ENCODE measurements at places on chromosomes 16 and 17.

DNA sequence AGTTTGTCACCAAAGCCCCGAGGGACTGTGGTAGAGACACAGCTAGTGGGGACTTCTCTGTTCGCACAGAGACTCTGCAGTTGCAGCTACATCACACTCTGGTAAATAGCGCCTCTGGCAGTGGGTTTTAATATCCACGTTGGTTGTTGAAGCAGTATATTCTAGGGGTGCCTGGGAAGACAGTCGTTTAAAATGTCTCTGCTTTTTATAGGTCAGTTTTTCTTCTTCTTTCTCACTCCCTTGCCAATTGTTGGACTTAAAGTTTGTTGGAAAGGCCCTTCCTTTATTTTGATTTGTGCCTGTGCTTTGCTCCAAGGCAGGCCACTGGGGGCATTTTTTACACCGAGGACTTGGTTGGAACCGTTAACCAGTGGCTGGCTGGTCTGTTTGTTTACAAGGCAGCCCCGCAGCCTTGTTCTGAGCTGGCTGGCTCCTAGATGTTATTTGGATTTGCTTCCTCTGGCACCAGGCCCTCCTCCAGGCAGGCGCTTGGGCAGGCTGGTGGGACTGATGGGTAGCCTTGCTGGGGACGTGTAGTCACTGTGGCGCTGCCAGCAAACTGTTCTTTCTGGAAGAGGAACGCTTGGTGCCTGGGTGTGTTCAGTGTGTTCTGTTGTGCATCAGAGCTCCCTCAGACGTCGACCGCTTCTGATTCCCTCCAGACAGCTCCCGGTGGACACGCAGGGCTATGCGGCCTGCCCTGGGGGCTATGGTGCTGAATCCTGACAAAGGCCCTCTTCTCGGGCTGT lies 218.2 kb upstream of the CHMP6 start:
- DNase-seq: peak; percentile 32

GRCh38 chr16:84093879-84094270 lies 22.9 kb downstream of the MBTPS1 start:
- no peak for DNase-seq

- no peak for DNase-seq
Measured at GRCh38 chr17:51035431-51035830, 85.2 kb downstream of the SPAG9 start.

DNA sequence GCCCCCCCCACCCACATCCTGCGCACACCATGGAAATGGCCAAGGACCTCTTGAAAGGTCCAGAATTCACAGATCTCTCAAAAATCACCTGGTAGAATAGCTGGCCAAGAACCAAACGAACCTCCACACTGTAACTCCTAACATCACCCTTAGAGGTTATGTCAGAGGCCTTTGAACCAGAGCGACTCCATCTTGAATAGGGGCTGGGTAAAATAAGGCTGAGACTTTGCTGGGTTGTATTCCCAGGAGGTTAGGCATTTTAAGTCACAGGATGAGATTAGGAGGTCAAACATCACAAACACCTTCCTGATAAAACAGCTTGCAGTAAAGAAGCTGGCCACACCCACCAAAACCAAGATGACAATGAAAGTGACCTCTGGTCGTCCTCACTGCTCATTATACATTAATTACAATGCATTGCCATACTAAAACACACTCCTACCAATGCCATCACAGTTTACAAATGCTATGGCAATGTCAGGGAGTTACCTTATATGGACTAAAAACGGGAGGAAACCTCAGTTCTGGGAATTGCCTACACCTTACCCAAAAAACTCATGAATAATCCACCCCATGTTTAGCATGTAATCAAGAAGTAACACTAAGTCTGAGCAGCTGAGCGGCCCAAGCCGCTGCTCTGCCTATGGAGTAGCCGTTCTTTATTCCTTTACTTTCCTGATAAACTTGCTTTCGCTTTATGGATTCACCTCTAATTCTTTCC lies 34.8 kb downstream of the SYCE1L start:
- DNase-seq: no peak

- no peak for DNase-seq
Measured at GRCh38 chr16:82175627-82176026, 5.6 kb upstream of the MPHOSPH6 start.

DNA sequence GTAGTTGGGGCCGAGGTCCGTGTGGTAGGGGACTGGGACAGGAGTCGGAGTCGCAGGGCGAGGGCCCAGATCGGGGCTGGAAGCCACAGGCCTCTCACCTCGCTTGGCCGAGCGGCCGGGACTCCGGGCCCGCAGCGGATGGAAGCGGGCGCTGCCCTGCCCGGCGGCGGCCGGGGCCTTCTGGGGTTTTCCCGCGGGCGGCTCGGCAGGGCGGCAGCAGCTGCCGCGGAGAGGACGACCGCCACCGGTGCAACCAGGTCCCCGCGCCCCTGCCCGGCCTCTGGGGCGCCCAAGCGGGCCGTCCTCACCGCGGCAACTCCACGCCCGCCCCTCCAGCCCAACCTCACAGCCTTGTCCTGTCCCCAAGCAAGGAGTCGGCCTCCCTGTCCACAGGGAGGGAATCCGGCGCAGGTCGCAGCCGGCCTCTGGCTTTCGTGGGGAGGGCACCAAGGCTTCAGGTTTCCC lies 15.6 kb upstream of the UTP6 start:
- DNase-seq: no peak

- DNase-seq: no peak
Measured at GRCh38 chr17:48002266-48002915, 31.5 kb downstream of the CDK5RAP3 start.

DNA sequence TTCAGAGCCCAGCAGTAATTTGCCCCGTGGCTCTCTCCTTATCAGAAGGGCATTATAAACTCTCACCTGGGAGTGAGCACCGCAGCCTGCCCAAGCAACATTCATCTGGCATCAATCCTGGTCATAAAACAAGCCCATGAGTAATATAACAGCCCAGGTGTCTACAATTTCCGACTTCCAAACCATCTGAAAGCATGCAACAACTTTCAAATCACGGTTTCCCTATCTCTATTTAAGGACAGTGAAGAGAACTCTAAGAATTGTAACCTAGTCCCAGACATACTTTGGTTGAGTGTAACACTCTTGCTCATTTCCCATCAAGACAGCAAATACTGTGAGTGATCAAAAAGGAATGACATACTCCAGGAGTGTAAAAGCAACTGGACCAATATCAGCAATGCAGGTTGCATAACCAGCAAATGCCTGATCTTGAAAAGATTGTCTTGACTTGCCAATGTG lies 487.4 kb upstream of the SOX9 start:
- no peak for DNase-seq

DNA sequence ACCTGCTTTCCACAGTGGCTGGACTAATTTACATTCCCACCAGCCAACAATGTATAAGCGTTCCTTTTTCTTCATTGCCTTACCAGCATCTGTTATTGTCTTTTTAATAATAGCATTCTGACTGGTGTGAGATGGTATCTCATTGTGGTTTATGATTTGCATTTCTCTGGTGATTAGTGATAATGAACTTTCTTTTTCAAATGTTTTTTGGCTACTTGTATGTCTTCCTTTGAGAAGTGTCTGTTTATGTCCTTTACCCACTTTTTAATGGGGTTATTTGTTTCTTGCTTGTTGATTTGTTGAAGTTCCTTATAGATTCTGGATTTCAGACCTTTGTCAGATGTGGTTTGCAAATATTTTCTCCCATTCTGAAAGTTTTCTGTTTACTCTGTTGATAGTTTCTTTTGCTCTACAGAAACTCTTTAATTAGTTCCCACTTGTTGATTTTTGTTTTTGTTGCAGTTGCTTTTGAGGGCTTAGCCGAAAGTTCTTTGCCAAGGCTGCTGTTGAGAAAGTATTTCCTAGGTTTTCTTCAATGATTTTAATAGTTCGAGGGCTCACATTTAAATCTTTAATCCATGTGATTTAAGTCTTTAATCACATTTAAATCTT lies 26.8 kb downstream of the ITGAM start:
- no peak for DNase-seq

GRCh38 chr16:12620150-12620549 lies 183.5 kb downstream of the CPPED1 start:
- DNase-seq: no peak

- no peak for DNase-seq
Measured at GRCh38 chr17:3732210-3732621, 8.5 kb downstream of the HASPIN start.

GRCh38 chr17:51913491-51914205 lies 244.9 kb downstream of the CA10 start:
- no peak for DNase-seq

GRCh38 chr17:74513987-74514631 lies 17.2 kb downstream of the CD300LB start:
- DNase-seq: no peak

GRCh38 chr17:39173080-39173479 lies 7.1 kb upstream of the ARL5C start:
- no peak for DNase-seq

- no peak for DNase-seq
Measured at GRCh38 chr17:61659437-61659836, 68.4 kb upstream of the NACA2 start.

- peak; percentile 7 for DNase-seq
Measured at GRCh38 chr16:80103463-80103862, 437.3 kb upstream of the DYNLRB2 start.

DNA sequence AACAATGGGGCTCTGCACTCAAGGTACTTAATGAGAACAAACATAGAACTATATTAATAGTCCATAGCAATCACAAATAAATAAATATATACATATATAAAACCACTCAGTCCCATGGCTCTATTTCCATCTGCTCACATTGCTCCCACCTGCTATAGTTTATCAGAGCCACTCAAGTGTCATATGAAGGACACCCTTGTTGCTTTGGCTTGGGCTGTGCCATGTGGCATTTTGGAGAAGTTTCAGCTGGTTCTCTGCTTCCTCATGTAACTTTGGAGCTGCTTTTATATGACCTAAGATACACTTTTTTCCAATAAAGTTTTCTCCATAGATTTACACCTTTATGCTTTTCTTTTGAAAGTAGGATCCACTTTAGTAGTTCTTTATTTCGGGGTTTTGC lies 126.4 kb downstream of the KCNJ2 start:
- DNase-seq: no peak

DNA sequence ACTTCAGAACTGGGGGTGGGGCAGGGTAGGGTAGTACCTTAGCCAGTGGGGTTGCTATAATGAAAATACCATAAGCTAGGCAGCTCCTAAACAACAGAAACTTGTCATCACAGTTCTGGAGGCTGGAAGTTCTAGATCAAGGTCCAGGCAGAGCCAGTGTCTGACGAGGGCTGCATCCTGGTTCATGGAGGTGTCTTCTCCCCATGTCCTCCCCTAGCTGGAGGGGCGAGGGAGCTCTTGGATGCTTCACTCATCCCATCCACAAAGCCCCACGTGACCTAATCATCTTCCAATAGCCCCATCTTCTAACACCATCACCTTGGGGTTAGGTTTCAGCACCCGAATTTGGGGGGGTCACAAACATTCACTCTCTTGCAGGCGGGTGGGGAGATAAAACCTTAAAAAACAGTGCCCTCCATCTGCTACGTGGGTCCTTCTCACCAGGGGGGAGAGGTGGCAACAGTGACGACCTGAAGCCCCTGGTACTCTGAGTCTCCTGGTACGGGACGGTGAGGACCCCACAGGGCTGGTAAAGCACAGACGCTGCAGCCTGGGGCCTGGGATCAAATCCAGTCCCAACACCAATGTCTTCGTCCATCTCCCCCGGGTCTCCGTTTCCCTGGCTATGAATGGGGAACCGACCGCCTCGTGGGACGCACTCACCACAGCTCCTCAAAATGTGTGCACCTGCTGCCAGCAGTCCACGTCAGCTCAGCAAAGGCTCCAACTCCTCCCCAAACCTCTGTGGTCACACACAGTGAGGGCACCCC lies 22.8 kb downstream of the RAB40B start:
- DNase-seq: no peak

GRCh38 chr17:72790190-72790589 lies 302.3 kb downstream of the SLC39A11 start:
- DNase-seq: no peak

GRCh38 chr17:9146064-9146463 lies 124.8 kb downstream of the NTN1 start:
- DNase-seq: no peak

DNA sequence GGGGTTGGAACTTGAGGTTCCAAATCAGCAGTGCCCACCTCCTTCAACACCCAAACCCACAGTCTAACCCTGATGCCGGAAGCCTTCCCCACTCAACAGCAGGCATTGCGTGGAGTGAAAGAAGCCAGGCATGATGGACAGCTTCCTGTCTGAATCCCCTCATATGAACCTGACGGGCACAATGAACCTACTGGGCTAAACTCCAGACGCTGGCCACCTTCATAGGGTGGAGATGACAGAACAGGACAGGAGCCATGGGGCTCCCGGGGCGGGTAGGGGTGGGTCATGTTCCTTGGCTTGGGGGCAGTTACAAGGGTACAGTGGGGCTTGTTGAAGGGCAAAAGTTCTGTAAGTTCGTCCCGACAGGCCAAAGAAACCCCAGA lies 460 bp upstream of the HSBP1 start:
- DNase-seq: no peak

- DNase-seq: no peak
Measured at GRCh38 chr17:32102172-32102571, 40.1 kb upstream of the RHOT1 start.

- DNase-seq: peak; percentile 7
Measured at GRCh38 chr16:57284209-57284951, at the start of gene PLLP. Gene PLLP (minus strand): TSS chr16:57284672. CDS start chr16:57284540, 132 bp downstream.

GRCh38 chr17:82880620-82881323 lies 41.0 kb upstream of the ZNF750 start:
- DNase-seq: no peak

DNA sequence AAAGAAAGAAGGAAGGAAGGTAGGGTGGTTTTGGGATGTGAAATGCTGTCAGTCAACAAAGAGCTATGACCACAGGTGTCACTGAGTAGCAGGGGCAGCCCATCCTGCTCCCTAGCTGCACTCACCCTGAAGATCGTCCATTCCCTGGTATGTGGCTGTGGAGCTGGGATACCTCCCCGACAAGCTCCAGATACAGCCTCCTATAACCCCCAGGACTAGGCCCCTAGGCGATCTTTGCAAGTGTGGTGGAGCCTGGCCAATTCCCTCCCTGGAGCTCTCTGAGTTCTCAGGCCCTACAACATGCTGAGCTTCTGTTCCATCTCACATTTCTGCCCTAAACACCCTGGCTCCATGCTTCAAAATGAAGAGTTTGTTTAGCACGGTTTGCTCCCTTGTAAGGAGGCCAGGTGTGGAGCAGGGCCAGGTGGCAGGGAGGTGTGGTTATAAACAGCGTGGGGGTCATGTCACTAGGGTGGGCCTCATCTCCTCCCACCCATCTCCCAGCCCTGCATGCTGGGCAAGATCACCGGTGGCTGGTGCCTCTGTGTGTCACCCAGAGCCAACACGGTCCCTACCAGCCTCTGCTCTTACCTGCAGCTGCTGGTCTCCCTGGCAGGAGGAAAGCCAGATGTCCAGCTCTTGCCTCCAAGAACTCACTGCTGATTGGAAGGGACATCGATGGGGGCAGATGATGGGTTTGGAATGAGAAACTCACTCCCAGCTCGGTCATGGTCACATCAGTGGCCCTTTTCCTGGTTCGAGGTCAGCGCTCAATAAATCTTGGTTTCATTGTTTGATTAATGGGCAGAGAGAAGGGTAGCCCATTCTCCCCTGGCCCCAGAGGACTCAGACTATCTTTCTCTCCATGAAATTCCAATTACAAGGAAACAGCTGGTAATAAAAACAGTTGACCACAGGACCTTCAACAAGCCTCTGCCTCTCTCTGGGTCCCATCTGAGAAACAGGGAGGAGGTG lies 511.0 kb upstream of the CDH5 start:
- DNase-seq: no peak
